B cell (primary cell): ENCODE measurements at places on chromosomes 12 and 14.

- no peak for DNase-seq
Measured at GRCh38 chr14:74483321-74483720, 9.8 kb downstream of the NPC2 start.

DNA sequence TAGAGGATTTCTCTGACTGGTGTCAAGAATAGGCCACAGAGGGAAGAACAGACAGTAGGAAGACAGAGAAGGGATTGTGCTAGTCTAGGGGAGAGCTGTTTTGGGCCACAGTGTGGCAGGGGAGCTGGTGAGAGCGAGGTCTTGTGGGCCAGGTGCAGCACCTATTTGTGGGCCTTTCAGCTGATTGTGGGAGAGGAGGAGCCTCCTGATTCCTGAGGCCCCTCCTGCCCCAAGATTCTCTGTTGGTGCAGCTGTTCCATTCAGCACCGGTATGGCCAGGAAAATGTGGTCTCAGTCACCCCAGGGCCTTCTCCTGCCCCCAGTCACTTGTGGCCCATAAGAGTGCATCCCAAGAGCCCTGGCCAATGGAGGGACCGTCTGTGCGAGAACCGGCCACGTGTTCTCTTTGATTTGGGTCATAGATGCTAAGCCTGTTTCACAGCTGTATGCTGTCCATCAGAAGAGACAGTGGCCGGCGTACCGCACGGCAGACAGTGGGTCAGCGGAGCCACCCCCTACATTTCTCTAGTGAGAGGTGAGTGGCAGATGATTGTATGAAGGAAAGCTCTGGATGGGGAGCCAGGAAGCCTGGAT lies 27.7 kb downstream of the TPCN1 start:
- DNase-seq: no peak

- no peak for DNase-seq
Measured at GRCh38 chr12:124720004-124720680, 143.5 kb downstream of the SCARB1 start.

GRCh38 chr14:48788771-48789170 lies 797.4 kb downstream of the RPS29 start:
- no peak for DNase-seq

- no peak for DNase-seq
Measured at GRCh38 chr12:88375306-88376305, 204.7 kb downstream of the KITLG start.

GRCh38 chr12:1576410-1577241 lies 17.8 kb downstream of the FBXL14 start:
- no peak for DNase-seq

GRCh38 chr12:26680727-26681455 lies 152.1 kb downstream of the ITPR2 start:
- DNase-seq: no peak

DNA sequence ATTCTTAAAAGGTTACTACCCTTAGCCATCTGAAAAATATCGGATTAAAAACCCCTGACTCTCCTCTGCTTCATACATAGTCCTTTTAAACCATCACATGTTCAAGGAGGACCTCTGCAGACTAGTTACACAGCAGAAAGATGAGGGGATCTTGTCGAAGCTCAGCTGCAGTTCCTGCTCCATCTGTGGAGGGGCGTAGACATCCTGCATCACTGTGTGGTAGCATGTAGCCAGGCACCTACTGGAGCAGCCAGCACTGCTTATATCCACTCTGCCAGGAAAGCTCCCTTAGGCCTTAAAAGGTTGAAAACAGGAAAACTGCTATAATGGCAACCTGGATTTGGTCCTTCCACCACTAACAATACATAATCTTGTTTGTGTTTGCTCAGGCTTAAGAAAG lies 57.6 kb upstream of the STRN3 start:
- DNase-seq: peak; percentile 19

DNA sequence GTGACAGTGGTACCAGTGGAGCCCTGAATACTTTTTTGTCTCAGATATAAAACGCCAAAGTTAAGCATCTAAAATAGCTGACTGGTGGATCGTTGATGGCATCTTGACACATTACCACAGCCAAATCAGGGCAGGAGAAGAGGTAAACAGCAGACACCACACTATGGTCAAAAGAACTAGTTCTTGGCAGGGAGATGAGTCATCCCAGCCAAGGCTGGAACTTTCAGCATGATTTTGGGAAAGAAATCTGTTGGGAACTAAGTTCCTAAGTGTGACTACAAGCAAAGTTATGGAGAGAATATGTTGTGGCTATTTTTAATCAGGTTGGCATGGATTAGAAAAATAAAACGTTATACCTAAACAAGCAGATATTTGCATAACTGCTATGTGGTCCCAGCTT lies 36.9 kb downstream of the LGR5 start:
- no peak for DNase-seq

- no peak for DNase-seq
Measured at GRCh38 chr12:130192642-130193345, 30.5 kb downstream of the FZD10 start.

GRCh38 chr12:53757101-53757770 lies 5.5 kb upstream of the CISTR start:
- DNase-seq: peak; percentile 83

DNA sequence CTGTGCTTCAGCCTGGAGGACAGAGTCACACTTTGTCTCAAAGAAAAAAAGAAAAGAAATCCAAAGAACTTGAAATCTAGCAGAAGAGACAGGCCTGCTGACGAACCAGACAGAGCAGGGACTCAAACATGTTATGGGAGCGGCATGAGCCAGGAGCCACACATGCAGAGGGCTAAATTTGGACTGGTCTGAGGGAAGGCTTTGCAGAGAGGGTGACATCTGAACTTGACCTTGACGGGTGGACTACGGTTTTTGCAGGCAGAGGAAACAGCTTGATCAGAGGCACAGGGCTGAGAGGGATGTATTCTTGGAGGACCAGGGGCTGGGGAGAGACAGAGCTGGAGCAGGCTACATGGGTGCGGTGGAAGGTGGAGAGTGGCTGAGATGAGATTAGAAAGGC lies 20.5 kb upstream of the SLC24A4 start:
- no peak for DNase-seq

- DNase-seq: no peak
Measured at GRCh38 chr14:51209457-51209856, 30.6 kb upstream of the TMX1 start.

DNA sequence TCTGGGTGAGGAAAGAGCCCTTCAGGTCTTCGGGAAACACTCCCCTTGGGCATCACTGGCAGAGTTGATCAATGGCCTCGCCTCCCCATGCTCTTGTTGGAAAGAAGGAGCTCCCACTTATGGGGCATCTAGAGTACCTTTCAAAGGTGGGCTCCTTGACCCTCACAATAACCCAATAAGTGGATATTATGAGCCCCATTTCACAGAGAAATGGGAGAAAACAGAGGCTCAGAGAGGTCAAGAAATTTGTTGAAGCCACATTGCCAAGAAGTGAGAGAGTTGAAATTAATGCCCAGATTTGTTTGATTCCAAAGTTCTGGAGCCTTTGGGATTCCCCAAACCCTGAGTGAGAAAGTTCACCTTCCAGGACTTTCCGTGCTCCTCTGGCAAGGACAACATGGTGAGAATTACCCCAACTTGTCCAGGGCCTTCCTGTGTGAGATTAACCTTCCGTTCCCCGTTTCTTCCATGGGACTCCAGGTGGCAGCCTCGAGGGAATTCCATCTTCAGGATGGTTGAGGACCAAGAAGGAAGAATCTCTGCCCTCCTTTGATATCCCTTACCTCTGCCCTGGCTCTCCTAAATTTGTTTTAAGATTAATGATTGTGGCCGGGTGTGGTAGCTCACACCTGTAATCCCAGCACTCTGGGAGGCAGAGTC lies 7.5 kb upstream of the CHD4 start:
- no peak for DNase-seq

- DNase-seq: peak; percentile 42
Measured at GRCh38 chr14:21098076-21098891, at the start of gene ZNF219. Gene ZNF219 (minus strand): TSS chr14:21098655. CDS start chr14:21093591, 5,064 bp downstream.

DNA sequence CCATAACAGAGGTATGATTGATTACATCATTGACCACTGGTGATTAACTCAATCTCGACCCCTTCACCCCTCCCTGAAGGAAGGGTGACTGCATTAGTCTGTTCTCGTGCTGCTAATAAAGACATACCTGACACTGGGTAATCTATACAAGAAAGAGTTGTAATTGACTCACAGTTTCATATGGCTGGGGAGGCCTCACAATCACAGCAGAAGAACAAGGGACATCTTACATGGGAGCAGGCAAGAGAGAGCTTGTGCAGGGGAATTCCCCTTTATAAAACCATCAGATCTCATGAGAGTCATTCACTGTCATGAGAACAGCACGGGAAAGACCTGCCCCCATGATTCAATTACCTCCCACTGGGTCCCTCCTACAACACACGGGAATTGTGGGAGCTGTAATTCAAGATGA lies 55.9 kb upstream of the TMCC3 start:
- peak; percentile 57 for DNase-seq

- DNase-seq: peak; percentile 45
Measured at GRCh38 chr12:120687578-120688289, 785 bp downstream of the MLEC start.

GRCh38 chr14:75069121-75069810 lies at the start of gene ZC2HC1C:
Gene ZC2HC1C (plus strand): TSS chr14:75069641. CDS start chr14:75070574, 933 bp downstream.
- peak; percentile 61 for DNase-seq

DNA sequence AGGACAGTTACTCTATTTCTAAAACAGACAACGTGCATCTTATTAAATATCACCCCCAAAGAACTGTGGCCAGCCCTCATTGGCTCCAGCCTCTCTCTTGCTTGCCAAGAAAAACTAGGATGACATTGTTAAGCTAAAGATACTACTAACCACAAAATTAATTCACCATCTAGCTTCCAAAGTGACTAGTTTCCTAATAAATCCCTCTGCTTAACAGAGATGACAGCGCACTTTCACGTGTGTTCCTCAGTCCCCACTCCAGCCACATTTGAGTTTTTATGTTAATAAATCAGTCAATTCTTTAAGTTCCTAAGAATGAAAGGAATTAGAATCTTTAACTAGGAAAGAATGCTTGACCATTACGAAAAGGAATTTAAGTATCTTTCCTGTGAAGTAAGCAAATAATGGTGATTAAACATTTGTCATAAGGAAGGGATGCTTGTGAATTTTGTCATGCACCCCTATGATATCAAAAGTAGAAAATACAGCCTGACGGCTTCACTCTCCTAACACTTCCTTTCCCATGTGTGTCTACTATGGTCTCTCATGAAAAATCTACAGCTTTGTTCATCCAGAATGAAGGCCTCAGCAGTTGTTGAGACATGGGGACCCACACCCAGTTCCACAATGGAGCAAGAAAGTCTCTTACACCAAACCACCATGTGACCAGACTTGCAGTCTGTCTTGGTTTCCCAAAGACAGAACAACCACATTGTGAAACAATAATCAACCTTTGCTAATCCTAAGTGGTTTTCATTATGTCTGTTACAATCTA lies 8.1 kb downstream of the CORO1C start:
- no peak for DNase-seq

GRCh38 chr12:122836027-122836921 lies 1.0 kb downstream of the HIP1R start:
- peak; percentile 84 for DNase-seq

DNA sequence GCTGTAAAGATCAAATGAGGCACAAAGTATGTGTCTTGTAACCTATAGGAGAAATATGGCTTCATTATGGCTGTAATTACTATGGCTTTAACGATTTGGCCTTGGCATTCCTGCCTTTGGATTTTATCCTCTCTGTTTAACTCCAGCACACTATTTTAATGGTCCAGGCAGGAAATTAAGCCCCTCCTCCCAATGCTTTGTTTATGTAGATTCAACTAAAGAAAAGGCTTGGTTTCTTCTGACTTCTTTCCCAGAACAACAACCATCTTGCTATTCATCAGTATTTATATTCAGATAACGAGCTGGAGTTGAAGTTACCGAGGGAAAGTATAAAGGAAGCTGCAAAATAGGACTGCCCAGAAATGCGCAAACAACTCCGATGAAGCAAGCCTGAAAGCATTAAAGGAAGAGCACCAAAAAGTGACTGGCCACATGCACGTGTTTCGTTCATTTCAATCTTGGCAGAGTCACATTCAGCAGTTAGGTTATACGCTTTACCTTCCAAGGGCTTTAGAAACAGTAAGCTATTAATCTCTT lies 104.6 kb downstream of the NELL2 start:
- DNase-seq: no peak

DNA sequence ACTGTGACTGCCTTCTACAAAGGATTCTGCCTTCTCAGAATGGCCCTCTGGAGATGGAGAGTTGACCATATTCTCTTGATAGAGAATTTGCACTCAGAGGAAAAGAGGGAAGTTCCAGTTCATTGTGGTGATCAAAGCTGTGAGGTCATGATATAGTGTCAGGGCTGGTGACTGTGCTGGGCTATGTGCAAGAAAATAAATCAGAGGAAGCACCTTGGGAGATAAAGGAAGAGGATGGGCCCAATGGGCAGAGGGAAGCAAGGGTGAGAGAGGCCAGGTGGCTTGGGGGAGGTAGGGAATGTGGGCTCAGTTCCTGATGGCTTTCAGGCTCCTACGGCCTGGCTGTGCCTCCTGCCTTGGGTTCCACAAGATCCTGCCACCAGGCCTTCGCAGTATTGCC lies 145.8 kb downstream of the SLC8A3 start:
- DNase-seq: no peak

DNA sequence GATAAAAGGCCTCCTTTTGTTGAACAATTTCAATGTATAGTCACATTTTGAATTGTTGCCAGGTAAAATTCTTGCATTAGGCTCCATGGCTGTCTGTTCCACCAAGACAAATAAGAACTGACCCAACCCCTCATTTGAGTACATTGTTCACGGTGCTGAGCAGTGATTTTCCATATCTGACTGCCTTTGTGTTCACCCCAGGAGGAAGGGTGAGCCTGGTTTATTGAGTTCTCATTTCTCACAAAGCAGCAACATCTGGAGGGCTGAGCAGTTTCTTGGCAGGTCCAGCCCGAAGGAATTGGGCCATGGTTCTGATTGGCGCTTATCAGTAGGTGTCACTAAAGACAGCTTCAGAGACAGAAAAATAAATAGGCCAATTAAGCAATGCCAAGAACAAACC lies 149.1 kb downstream of the BMP4 start:
- no peak for DNase-seq

GRCh38 chr12:133202493-133203343 lies 21.4 kb downstream of the ZNF268 start:
- DNase-seq: no peak

- DNase-seq: no peak
Measured at GRCh38 chr12:76548222-76548837, 11.2 kb downstream of the OSBPL8 start.

DNA sequence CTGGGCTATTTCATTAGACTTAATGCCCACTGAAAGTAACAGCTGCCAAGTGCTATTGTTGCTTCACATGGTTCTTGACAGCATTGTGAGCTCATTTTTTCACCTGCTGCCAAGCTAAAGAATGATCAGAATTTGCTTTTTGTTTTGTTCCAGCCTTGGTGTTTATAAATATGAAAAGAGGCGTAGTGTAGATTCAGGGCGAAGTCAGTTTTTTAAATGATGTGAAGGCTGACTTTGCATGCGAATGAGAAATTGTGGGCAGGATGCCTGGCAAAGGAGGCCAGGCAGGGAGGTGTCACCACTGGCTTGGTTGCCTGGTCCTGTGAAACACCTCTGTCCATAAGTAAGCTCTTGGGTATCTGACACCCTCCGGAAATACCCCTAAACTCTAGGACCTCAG lies 93.3 kb upstream of the NAP1L1 start:
- no peak for DNase-seq
